Tibial nerve (tissue), 4 donors: ENCODE measurements at places on chromosomes 7 and 10. TPM values are rescaled to one million over a fixed set of nuclear protein-coding genes. Genes with fewer than 3 reads are reported as not detected.

Gene PTCD1
- total RNA-seq = 10.3 TPM

Gene CFAP58
- 0.21 TPM for total RNA-seq

Gene PPP3CB
- 72.3 TPM for total RNA-seq

GRCh38 chr7:28180031-28180363, 598 bp downstream of the JAZF1 start:
- H3K36me3 ChIP-seq = no peaks in the 10 kb centered on the region
- no peaks in the 10 kb centered on the region for H3K4me1 ChIP-seq
- DNase-seq = no peak
- H3K27me3 ChIP-seq = no peaks in the 10 kb centered on the region

Gene MRC1
- 40.4 TPM for total RNA-seq

DNA sequence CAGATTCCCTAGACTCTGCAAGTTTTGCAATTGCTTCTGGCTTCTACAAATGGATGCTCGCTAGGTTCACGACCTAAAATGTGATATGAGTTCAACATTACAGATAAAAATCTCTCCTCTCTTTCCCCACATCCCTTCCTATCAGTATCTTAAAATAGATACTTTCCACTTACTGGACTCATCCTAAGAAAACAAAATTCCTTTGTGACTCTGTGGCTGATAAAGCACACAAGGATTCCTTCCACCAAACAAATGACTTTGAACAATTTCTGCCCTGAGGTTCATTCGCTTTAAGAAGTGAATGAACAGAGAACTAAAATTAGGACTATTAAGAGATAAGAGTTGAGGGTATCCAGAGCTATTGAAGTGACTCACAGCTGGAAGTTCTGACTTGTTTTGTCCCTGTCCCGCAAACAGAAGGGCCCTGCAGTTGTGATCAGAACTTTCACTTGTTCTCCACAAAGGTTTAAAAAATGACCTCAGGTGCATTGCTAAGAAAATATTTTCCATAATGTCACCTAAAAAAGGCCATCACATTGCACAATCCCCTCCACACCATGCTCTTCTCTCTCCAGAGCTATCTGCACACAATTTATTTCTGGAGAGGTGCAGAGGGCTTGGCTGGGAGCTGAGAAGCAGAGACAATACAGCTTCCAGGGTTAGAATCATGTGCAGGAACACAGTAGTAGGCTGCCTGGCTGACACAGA, 96.1 kb downstream of the PIP4K2A start:
- H3K27me3 ChIP-seq = no peaks in the 10 kb centered on the region
- no peak for DNase-seq
- H3K27ac ChIP-seq = peak overlapping the region; percentile 85
- no peaks in the 10 kb centered on the region for H3K36me3 ChIP-seq
